ENCODE measurements at places on chromosomes 11 and 22.

DNA sequence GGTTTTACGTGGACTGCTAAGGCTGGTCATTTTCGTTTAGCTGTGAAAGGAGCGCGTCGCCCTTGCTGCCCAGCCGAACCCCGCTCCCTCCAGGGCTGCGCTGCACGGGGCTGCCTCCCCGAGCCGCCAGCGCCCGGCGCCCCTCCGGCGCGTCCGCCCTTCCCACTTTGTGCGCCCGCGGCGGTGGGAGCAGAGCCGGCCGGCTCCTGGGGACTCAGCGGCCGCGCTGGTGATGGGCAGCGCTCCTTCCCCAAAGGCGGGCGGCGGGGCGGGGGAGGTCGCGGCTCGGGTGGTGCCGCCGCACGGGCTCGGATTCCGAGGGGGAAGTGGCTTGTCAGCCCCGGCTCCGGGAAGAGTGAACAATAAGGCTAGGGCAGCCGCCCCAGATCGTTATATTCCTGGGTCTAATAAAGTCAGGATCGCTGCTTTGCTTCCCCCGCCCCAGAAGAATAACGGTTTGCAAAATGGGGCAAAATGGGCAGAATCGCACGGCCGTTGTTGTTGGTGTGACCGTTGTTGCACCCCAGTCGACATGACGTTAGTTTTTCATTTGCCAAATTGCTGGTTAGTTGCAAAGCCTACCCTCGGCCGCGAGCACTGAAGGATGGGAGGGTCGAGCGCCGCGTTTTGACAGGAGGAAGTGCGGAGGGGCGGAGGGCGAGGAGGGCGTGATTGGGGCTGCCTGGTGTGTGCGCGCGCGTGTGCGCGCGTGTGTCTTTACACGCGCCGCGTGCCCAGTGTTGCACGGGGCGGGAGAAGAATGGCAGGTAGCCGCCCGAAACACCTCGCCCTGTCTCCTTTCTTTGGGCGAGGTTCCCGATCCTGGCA, 745 bp downstream of the NCAM1 start:
- peak; percentile 22 for DNase-seq

- DNase-seq = no peak
Measured at GRCh38 chr11:88188932-88189253, 13.7 kb upstream of the RAB38 start.

- DNase-seq = peak; percentile 76
Measured at GRCh38 chr11:62545437-62546243, 966 bp downstream of the AHNAK start.

DNA sequence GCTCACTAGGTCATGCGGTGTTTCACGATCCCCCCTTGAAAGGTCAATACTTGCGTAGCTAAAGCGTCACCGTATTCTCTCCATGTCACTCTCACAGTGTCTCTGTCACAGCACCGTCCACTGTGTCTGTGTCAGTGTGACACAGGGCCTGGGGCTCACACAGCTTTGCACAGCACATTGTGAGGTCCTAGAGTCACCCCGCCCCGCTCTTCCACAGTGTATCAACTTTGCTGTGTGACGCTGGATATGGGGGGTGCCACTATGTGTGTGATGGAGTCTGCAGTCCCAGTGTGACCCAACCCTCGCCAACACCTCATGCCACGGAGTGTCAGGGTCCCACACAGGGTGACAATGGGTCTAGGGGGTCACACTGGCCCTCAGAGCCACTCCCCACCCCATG, 583 bp downstream of the P4HA3 start:
- DNase-seq = no peak

GRCh38 chr11:85316967-85317366, 310.2 kb downstream of the DLG2 start:
- DNase-seq = no peak

DNA sequence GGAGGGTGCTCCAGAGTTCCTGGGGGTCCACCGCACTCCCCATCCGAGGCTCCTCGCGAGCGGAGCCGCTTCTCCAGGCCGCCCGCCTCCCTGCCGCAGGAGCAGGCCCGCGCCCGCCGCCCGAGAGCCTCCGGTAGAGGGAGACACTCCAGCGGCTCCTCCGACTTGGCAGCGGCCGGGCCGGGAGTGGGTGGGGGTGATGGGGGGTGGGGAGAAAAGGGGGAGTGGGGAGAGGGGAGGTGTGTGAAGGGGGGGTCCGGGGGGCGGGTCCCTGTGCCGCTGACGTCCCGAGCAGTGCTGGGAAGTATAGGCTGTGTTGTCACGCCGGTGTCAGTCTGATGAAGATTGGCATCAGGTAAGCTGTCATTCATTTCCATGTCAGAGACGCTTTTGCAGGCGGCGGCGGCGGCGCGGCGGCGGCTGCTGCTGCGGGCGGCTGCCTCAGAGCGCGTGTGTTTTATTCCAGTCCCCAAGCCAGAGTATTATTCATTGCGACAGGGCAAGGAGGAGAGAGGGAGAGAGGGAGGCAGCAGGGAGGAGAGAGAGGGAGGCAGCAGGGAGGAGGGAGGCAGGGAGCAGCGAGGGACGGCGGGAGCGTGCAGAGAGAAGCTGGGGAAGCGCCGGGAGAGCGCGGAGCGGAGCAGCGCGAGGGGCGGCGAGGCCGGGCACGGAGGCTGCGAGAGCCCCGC, at the start of gene PKNOX2:
Gene PKNOX2, plus strand, starts transcription at position 330 of the 689 bp plus-strand sequence. CDS start 186,555 bp downstream, outside the sequence.
- peak; percentile 86 for DNase-seq

- no peak for DNase-seq
Measured at GRCh38 chr11:41578421-41579051, 119.1 kb upstream of the LRRC4C start.

- DNase-seq = no peak
Measured at GRCh38 chr11:71449596-71449995, 1.4 kb upstream of the DHCR7 start.

GRCh38 chr22:23497016-23497885, 82.8 kb downstream of the IGLL1 start:
- no peak for DNase-seq

- peak; percentile 83 for DNase-seq
Measured at GRCh38 chr22:39117585-39118191, 20.6 kb downstream of the APOBEC3H start.

DNA sequence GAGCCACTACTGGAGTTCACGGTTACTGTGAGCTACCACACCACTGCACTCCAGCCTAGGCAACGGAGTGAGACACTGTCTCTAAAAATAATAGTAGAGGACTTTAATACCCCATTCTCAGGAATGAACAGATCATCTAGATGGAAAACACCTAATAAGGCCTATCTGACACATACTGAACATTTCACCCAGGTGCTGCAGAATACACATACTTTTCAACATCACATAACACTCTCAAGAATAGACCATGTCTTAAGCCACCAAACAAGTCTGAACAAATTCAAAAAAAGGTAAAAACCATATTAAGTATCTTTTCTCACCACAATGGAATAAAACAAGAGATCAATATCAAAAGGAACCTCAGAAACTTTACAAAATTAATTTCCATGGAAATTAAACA, 37.9 kb downstream of the DDIAS start:
- DNase-seq = no peak

DNA sequence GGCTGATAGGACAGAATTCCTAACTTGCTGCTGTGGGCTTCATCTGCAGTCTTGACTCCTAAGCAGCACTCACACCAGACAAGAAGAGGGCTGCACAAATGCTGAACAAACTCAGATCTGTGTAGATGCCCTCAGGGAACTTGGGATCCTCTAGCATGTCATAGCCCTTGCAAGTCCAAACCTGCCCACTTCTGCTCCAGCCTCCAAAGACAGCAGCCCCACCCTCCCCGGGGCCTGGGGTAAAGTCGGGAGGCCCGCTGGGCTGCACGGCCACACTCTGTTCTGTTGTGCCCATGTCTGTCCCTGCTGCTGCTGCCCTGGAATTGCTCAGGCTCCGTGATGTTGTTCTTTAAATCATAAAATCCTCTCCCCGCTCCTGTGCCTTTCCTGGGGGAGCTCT, 28.3 kb downstream of the DRD2 start:
- no peak for DNase-seq
